ENCODE measurements at places on chromosomes 2 and 18.

GRCh38 chr2:121955426-121955825 is 200.0 kb downstream of the TSN start:
- DNase-seq: no peak

DNA sequence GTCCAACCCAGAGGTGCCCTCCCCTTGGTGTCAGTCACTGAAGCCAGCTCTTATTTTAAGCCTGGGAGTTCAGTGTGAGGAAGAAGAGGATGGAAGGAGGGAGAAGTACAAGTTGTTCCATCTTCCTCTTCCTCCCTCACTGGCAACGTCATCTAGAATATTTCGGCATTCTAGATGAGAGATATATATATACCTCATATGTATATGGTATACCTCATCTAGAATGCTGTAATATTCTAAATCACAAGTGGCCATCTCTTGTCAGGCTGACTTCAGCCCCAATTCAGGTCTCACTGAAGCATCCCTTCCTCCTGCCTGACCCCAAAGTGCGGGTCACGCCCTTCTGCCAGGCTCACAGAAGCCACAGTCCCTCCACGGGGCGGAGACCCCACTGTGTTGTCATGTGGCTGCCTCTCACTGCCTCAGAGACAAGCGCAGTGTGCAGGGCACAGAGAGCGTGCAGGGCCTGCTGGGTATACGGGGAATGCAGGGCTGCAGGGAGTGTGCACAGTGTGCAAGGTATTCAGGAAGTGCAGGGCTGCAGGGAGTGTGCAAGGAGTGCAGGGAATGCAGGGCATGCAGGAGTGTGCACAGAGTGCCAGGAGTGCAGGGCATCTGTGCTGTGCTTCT is 32.8 kb upstream of the B3GNT7 start:
- no peak for DNase-seq

- DNase-seq: no peak
Measured at GRCh38 chr18:79327199-79327721, 68.5 kb upstream of the NFATC1 start.

GRCh38 chr2:149221898-149222297 is 108.5 kb upstream of the LYPD6 start:
- DNase-seq: no peak

All from HTR-8/SVneo (cell line).